GM23338 (cell line): ENCODE measurements at places on chromosomes 11 and 22. TPM values are rescaled to one million over a fixed set of nuclear protein-coding genes. Genes with fewer than 3 reads are reported as not detected.

DNA sequence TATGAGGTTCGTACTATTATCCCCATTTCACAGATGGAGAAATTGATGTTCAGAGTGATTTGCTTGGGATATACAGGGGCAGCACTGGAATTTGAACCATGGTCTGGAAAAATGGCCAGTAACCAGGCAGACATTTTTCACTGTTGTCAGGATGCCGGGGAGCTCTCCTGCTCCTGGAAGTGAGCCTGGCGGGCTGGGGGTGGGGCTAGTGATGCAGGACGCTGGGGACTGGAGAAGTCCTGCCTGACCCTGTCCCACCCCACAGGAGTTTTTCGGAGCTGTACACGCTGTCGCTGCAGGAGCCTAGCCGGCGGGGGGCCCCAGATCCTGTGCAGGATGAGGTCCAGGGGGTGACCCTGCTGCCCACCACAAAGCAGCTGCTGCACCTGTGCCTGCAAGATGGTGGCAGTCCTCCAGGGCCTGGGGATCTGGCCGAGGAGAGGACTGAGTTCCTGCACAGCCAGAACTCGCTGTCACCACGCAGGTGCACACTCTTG lies 11.1 kb downstream of the SIPA1 start:
- DNase-seq, result no peak
- H3K4me3 ChIP-seq, result no peak overlapping the region
- H3K27me3 ChIP-seq, result no peaks in the 10 kb centered on the region
- no peaks in the 10 kb centered on the region for H3K36me3 ChIP-seq
- H3K27ac ChIP-seq, result no peak overlapping the region
- H3K4me1 ChIP-seq, result peaks cover 24% of the 10 kb centered on the region

Gene PVALB
- not detected in 2 replicates for total RNA-seq

DNA sequence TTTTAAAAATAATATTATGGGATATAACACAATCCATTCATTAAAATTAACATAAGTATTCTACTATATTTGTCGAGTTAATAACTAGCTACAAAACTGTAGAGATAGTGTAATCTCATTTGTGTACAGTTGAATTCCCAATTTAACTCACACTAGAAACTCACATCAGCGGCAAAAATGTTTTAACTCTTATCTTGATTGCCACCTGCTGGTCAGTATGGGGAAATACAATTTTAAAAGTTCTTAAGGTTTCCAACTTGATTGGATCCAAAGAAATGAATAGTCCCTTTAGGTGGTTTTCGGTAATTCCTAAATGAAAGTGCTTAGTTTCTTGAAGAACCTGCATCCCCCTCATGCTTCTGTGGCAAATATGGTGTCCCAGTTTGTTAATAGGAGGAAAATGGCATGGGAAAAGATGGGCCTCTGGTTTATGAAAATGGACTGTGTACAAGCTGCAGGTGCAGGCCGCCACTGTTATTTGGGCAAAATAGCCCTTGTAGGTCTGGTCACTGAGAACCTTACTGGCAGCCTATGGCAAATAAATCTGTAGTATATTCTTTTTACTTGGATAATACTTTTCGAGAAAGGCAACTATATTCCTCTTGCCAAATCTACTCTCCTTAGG lies 33.7 kb upstream of the SLC17A6 start:
- H3K27me3 ChIP-seq, result no peaks in the 10 kb centered on the region
- no peak overlapping the region for H3K27ac ChIP-seq
- no peak overlapping the region for H3K4me3 ChIP-seq
- no peaks in the 10 kb centered on the region for H3K36me3 ChIP-seq
- no peaks in the 10 kb centered on the region for H3K4me1 ChIP-seq

Gene CBLIF
- not detected in 2 replicates for total RNA-seq

DNA sequence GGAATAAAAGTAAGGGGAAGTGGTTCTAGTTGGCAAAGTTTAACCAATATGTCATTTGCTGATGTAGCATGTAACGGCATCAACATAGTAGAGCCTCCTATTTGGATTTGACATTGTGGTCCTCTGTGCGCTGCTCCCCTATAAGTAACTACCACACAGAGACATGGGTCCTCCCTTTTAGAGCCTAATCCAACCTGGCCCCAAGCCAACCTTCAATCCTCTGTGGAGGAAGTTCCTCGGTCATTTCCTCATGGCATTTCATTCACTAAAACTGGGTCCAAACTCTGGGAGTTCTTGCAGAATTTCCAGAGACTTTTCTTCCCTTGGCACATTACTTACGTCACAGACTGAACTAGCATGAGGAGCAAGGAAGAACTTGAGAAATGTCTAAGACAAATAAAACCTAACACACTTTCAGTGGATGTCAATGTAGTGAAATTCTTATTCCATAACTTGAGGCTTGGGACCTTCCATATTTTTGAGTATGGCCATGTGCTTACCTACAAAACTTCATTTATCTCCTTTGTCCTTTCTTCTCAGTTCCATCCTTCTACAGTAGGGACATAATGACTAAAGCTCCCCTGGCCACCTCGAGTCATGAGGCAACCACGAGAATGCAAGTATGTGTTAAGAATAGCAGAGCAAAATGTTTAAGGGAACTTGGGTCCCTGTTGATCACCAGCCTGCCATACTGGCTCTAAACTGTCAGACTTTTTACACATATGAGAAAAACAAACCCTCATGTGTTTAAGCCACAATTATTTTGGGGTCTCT lies 34.7 kb downstream of the MMP20 start:
- no peak overlapping the region for H3K27ac ChIP-seq
- H3K27me3 ChIP-seq, result no peaks in the 10 kb centered on the region
- H3K4me3 ChIP-seq, result no peak overlapping the region

Gene OR51B4
- total RNA-seq, result not detected in 2 replicates

Gene FADS1
- total RNA-seq, result 103 and 119 TPM in 2 replicates

GRCh38 chr11:34773211-34773610 lies 143.0 kb downstream of the APIP start:
- no peak for DNase-seq
- no peak overlapping the region for H3K27ac ChIP-seq
- no peak overlapping the region for H3K4me3 ChIP-seq
- no peaks in the 10 kb centered on the region for H3K27me3 ChIP-seq

DNA sequence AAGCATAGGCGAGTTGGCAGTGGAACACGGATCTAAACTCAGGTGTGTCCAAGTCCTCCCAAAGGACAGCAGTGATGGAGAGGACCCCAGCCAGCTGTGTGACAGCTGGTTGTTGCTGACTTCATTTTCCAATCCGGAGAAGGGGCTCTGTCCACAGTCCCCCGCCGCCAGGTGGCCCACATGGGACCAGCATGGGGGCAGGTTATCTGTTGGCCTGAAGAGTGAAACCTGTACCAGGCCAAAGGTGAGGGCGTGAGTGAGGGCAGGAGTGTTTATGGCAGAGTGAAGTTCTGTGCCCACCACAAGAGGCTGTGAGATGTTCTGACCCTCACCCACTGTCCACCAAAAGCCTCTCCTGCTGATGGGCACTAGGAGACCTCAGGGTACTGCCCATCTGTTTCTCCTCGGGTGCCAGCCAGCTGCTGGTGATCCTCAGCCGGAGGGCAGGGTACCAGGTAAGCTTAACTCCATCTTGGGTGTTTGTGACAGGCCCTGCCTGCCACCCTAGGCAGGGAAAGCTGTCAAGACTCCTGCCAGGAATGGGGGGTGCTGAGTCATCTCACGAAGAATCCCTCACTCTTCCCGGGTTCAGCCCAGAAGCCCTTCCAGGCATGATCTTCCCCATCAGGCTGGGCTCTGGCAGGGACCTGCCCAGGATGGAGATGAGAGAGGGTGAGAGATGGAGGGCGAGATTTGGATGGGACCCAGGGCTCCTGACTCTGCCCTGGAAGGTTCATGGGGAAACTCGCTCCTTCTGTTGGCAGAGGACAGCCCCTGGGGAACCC lies 15.5 kb upstream of the TAB1 start:
- DNase-seq, result no peak
- H3K4me1 ChIP-seq, result no peaks in the 10 kb centered on the region
- no peak overlapping the region for H3K27ac ChIP-seq
- no peaks in the 10 kb centered on the region for H3K36me3 ChIP-seq
- peaks cover 5% of the 10 kb centered on the region for H3K27me3 ChIP-seq

Gene GRK3
- 24.9 and 25.3 TPM in 2 replicates for total RNA-seq

- H3K27me3 ChIP-seq, result no peaks in the 10 kb centered on the region
- DNase-seq, result no peak
- no peak overlapping the region for H3K4me3 ChIP-seq
- no peak overlapping the region for H3K27ac ChIP-seq
- H3K4me1 ChIP-seq, result no peaks in the 10 kb centered on the region
These were observed 695.7 kb downstream of the NELL1 start for GRCh38 chr11:21364866-21365624.

- peaks cover 43% of the 10 kb centered on the region for H3K4me1 ChIP-seq
- H3K4me3 ChIP-seq, result peak overlapping the region; percentile 39
- peak overlapping the region; percentile 39 for H3K27ac ChIP-seq
- DNase-seq, result no peak
These were observed 696 bp upstream of the MARK2 start for GRCh38 chr11:63838150-63838677.

GRCh38 chr11:44506375-44507016 lies 59.0 kb upstream of the CD82 start:
- no peak overlapping the region for H3K4me3 ChIP-seq
- no peaks in the 10 kb centered on the region for H3K27me3 ChIP-seq
- no peaks in the 10 kb centered on the region for H3K36me3 ChIP-seq

GRCh38 chr22:35894937-35895708 lies 133.5 kb downstream of the RBFOX2 start:
- 0 out of 2 replicates have a peak overlapping the region, but pooled peaks have one; percentile 64 for H3K27ac ChIP-seq
- no peaks in the 10 kb centered on the region for H3K36me3 ChIP-seq
- peaks cover 33% of the 10 kb centered on the region for H3K4me1 ChIP-seq
- no peaks in the 10 kb centered on the region for H3K27me3 ChIP-seq
- DNase-seq, result no peak

GRCh38 chr11:45650166-45651095 lies 15.0 kb downstream of the CHST1 start:
- no peak for DNase-seq
- H3K27ac ChIP-seq, result no peak overlapping the region
- H3K36me3 ChIP-seq, result no peaks in the 10 kb centered on the region

Gene LUZP2
- total RNA-seq, result 2.6 and 9.2 TPM in 2 replicates

DNA sequence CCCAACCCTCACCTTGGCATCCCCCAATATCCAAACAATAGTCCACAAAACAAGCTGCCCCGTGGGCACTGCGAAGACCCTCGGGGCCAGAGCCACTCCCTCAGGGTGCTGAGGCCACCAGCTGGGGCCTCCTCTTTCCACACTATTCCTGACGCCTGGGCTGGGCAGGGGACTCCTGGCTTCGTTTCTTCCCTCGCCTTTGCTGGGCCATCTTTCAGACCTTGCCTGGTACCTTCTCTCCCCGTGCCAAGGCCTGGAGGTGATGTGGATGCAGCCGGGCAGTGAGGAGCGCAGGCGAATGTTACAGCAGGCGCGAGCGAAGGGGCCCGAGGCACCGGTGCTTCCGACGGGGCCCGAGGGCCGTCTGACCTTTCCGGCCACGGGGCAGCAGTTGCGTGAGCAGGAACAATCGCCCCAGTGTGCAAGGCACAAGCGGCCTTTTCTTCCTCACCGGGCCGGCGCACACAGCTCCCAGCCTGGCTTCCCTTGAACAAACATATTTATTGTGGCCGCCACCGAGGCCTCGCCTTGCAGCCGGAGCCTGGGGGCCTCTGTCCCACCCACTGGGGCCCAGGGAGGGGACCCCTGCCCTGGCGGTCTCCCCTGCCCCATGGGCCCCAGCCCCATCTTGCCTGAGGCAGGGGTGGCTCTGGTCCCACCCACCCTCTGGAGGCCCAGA lies 32.6 kb upstream of the KCNQ1OT1 start:
- DNase-seq, result no peak
- no peaks in the 10 kb centered on the region for H3K4me1 ChIP-seq
- no peak overlapping the region for H3K4me3 ChIP-seq
- no peak overlapping the region for H3K27ac ChIP-seq
- no peaks in the 10 kb centered on the region for H3K36me3 ChIP-seq

Gene TIGD3
- 3.0 and 3.5 TPM in 2 replicates for total RNA-seq

Gene TMA7B
- total RNA-seq, result not detected in 2 replicates

GRCh38 chr22:44543781-44544477 lies 45.9 kb upstream of the RTL6 start:
- DNase-seq, result no peak
- no peaks in the 10 kb centered on the region for H3K4me1 ChIP-seq
- H3K27me3 ChIP-seq, result no peaks in the 10 kb centered on the region
- no peak overlapping the region for H3K4me3 ChIP-seq
- H3K27ac ChIP-seq, result no peak overlapping the region
- H3K36me3 ChIP-seq, result no peaks in the 10 kb centered on the region

DNA sequence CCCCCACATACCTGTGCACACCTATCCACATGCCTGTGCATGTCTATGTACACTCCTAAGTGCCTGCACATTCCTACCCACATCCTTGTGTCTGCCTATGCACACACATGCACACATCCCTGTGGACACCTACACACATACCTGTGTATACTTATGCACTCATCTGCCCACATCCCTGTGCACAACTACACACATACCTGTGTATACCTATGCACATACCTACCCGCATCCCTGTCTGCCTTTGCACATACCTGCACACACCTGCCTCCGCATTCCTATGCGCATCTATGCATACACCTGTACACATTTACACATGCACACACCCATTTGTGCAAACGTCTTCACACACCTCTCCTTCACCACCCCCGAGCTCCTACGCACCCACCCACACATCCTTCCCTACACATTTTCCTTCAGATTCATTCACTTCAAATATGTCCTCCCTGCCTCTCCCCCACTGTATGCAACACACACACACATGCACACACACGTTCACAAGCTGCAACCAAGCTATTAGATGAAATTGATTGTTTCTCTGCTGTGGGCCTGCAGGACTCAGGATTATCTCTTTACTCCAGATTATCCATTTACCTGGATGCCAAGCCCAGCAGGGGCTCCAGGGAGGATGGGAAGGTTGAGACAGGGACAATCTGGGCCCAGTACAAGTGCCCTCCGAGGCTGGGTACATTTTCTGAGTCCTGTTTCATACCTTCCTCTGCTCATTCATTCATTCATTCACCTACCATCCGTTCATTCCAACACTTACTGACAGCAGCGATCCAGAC lies 53.2 kb downstream of the TSPAN18 start:
- no peaks in the 10 kb centered on the region for H3K27me3 ChIP-seq
- no peaks in the 10 kb centered on the region for H3K36me3 ChIP-seq
- H3K4me3 ChIP-seq, result no peak overlapping the region
- no peak overlapping the region for H3K27ac ChIP-seq
- DNase-seq, result no peak

DNA sequence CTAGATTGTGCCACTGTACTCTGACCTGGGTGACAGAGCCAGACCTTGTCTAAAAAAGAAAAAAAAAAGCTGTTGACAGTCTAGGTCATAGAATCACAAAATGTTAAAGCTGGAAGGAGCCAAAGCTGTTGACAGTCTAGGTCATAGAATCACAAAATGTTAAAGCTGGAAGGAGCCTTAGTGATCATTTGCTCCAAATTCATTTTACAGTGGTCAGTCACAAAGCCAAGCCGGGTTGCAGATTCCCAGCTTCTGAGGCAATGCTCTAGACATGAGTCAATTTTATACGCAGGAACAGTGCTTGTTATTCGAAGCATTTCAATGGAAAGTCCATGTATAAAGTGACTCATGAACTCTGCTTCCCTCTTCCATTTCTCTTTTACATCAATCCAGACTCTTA lies 47.4 kb downstream of the SYT13 start:
- H3K4me3 ChIP-seq, result no peak overlapping the region
- no peaks in the 10 kb centered on the region for H3K4me1 ChIP-seq
- H3K36me3 ChIP-seq, result no peaks in the 10 kb centered on the region
